ENCODE measurements at places on chromosomes 1 and 21.

- DNase-seq = no peak
Observed at GRCh38 chr1:245682638-245683628, 528.1 kb downstream of the KIF26B start.

DNA sequence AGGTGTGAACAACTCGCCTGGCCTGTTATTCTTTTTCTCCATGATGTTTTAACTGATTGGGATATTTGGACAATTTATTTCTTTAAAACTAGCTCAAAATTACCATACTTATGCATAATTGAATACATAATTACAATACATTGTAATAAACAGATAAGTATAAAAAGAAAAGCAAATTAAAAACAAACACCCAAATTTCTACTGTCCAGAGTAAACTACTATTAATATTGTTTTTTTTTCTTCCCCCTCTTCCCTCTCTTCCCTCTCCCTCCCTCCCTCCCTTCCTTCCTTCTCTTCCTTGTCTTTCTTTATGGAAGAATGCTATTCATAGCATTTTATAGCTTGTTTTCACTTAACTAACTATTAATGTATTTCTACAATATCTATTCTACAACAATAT, 117.7 kb upstream of the IVNS1ABP start:
- no peak for DNase-seq

- no peak for DNase-seq
Observed at GRCh38 chr21:46347203-46347550, 23.2 kb downstream of the PCNT start.

- DNase-seq = no peak
Observed at GRCh38 chr21:38083535-38083934, 167.3 kb upstream of the KCNJ6 start.

GRCh38 chr1:156096640-156097391, 14.6 kb upstream of the MEX3A start:
- peak; percentile 83 for DNase-seq

DNA sequence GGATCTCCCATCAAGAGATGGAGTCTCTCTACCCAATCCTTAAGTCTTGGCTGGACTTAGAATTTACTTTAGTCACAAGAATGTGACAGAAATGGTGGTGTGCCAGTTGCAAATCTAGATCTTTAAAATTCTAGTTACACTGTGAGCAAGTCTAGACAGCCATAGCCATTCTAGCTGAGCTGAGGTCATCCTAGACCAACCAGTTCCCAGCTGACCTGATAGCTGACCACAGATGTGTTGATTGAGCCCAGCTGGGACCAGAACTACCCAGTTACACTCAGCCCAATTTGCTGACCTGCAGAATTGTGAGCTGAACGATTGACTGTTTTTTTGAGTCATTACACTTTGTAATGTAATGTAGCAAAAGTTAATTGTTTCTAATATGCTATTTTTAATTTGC, 251.8 kb downstream of the ADGRL2 start:
- no peak for DNase-seq

DNA sequence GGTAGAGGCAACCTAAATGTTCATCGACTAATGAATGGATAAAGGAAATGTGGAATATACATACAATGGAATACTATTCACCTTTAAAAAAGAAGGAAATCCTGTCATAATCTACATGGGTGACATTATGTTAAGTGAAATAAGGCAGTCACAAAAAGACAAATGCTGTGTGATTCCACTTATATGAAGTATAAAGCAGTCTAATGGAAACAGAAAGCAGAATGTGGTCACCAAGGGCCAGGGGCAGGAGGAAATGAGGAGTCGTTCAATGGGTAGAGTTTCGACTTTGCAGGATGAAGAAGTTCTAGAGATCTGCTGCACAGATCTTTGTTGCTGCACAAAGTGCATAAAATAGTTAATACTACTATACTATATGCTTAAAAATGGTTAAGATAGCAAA, 7.8 kb downstream of the DIPK1A start:
- no peak for DNase-seq

- DNase-seq = no peak
Observed at GRCh38 chr21:44380876-44381275, 27.5 kb downstream of the TRPM2 start.

GRCh38 chr21:39456665-39457064, 4.9 kb downstream of the SH3BGR start:
- DNase-seq = no peak

DNA sequence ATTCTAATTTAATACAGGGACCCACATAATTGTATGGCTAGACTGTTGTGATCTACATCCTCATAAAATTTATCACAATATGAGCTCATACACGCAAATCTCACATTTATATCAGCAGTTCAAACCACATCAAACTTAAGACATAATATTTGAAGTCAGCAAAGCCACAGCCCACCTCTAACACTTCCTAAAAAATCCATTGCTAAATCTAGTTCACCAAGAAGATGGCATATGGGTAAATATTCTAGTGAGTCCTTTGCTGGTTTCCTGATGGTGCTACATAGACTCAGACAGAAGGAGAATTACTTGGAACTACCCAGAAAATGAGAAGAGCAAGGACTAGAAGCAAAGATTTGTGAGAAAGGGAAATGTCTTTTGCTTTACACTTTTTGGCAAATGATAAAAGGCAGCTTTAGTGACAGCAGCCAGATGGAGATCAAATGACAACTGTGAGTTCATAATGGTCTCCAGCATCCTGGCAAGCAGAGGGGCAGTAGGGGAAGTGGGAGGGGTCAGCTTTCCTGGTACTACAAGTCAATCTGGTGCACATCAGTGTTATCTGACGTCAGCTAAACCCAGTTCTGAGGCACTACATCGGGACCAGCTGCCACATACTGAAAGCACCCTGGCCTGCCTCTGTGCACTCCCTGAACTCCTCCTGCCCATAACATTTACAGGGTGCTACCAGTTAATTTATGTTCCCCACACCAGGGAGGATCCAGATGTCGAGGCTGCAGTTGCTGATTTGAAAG, 10.6 kb upstream of the GADD45A start:
- DNase-seq = peak; percentile 64

DNA sequence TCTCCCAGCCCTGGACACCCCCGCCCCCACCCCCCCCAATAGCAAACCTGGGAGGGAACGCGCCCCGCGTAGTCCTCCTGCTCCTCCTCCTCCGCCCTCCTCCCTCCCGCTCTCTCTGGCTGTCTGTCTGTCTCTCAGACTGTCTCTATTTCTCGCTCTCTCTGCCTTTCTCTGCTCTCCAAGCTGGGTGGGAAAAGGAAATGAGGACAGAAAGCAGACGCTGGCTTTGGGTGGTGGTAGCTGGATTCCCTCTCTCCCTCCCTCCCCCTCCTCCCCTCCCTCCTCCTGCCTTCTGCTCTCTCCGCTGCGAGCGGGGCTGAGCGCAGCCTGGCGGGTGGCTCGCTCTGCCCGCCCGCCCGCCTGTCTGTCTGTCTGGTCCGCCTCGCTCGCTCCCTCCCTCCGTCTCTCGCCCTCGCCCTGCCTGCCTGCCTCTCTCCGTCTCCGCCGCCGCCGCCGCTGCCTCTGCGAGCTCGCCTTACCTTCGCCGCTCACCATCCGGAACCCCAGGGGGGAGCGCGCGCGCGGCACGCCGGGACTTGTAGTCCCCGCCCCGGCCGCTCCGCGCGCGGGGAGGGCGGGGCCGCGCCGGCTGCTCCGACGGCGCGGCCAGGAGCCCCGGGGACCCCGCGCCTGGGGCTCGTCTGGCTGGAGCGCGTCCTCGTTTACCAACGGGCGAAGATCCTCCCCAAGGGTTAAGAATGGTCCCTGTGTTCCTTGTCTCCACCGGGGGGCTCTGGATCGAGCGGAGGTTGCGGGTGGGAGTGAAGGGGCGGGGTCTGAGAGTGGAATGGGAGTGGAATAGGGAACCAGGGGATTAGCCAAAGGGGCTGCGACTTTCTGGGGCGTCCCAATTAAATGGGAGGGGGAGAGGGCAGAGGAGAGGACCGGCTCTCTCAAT, at the start of gene AHDC1:
Gene AHDC1, minus strand, starts transcription at position 464 of the 898 bp plus-strand sequence. CDS start 52,029 bp downstream, outside the sequence.
- peak; percentile 95 for DNase-seq

DNA sequence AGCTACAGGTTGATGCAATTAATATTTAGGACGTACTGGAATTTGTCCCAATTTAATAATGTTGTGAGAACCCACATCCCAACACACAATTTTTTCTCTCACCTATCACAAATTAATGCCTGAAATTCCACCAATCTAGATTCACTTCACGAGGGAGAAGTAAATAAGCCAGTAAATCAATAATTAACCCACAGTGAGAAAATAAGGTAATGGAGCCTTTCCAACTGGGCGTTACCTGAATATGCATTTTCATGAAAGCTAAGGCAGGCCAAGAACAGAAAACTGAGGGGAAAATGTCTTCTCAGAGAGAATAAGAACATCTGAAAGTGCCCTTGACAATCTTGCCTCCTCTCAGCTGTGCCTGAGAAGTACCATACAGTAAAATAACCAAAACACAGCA, 240.8 kb upstream of the NR5A2 start:
- no peak for DNase-seq

DNA sequence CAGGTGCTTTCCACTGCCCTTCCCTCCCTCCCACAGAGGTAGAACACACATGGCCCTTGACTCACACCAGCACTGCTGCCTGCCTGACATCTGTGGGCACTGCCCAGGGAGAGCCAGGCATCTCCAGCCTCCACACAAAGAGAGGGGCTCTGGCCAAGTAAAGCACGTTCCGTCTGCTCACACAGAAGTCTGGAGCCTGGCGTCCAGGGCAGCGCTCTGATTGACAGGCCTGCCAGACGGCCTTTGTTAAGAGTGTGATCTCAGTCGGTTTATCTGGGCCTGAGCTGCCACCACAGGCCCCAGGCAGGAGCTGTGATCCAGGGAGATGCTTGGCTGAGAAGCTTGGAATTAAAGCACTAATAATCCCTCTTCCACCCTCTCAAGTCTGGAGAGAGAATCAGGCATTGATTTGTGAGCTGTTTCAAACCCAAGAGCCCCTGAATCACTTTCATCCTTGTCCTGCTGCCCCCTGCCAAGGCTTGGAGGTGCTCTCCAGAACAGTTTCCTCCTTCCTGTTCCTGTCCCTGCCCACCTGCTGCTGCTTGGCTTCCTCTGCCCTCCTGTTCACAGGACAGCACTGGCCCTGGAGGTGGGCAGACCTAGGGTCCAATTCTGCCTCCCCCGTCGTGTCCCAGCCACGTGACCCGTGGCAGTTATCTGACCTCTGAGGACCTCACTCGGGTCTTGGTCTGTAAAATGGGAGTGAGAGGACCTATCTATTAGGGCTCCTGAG, 3.7 kb downstream of the DMRTB1 start:
- no peak for DNase-seq

DNA sequence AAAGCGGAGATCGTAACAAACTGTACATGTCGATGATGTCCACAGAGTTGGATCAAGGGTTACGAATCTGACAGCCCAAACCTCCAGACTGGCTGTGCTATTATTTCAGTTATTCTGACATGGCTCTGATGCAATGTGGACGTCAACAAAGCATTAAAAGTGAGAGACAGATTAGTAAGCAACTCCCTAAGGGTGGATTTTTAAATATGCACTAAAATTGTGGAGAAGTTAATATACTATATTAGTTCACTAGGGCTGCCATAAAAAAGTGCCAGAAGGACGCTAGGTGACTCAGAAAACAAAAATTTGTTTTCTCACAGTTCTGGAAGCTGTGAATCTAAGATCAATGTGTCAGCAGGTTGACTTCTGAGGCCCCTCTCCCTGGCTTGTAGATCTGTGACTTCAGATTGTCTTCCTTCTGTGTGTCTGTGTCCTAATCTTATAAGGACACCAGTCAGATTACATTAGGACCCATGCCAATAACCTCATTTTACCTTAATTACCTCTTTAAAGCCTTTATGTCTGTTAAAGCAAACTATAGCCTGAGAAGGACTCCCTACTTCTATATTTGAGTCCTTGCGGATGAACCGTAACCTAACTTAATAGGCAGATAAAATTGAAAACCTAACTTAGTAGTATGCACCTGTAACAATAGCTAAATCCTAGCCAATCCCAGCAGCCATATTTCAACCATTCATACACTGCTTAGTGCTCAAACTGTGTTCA, 66.0 kb upstream of the BACH1 start:
- DNase-seq = peak; percentile 67

- no peak for DNase-seq
Observed at GRCh38 chr1:107953556-107953955, 11.4 kb downstream of the VAV3 start.

DNA sequence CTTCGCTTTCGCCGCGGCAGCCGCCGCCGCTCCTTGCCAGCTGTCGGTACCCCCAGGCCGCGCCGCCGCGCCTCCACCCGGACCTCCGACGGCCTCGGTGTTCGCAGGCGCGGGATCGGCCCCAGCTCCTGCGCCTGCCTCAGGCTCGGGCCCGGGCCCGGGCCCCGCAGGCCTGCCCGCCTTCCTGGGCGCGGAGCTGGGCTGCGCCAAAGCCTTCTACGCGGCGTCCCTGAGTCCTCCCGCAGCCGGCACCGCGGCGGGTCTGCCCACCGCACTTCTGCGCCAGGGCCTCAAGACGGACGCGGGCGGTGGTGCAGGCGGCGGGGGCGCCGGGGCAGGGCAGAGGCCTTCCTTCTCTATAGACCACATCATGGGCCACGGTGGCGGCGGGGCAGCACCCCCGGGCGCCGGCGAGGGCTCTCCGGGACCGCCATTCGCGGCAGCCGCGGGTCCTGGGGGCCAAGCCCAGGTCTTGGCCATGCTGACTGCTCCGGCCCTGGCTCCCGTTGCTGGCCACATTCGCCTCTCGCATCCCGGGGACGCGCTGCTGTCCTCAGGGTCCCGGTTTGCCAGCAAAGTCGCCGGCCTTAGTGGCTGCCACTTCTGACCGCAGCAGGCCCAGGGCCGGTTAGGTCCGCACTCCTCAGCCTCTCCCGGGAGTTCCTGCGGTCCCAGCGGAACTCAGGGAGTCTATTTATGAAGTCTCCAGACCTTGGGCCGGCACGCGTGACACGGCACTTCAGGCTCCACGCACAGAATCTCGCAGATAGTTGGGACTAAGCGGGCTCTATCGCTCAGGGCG, 1.4 kb downstream of the FOXD2 start:
- DNase-seq = no peak

GRCh38 chr1:149923626-149924025, 4.0 kb downstream of the SF3B4 start:
- DNase-seq = no peak

DNA sequence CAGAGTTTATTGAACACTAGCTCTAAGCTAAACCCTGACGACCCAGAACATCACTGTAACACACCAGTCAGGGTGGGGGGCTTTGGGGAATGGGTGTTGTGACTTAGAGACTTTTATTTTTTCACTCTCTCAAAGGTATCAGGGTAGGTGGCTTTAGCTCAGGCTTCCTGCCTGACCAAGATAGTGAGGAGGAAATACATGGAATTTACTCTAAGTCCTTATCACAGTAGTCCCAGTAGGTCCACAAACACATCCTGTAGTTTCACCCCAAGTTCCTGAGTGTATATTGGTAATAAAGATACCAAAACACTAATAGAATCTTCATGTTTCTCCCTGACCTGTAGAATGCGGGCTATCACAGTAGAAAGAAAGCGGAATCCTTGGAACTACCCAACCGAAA, 15.1 kb downstream of the GJA5 start:
- DNase-seq = no peak

- no peak for DNase-seq
Observed at GRCh38 chr1:86502721-86503405, 34.1 kb downstream of the CLCA1 start.

All from astrocyte of the spinal cord (primary cell).